ENCODE measurements at places on chromosomes 7 and 10. TPM values are rescaled to one million over a fixed set of nuclear protein-coding genes. Genes with fewer than 3 reads are reported as not detected.

DNA sequence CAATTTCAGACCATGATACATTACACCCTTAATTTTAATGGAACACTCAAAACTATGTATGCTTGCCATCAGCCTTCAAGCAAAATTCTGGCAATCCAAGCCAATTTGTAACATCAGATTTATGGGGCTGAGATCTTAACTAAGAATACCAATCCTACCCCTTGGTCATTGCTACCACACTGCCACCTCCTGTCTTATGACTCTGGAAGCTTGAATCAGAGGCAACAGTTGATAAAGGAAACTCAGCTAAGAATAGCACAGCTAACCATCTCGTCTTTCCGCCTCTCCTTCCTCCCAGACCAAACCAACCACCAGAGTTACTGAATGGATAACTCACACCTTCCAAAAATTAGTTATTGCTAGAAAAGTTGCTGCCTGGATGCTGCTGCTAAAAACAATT is 7.4 kb downstream of the IGF2BP3 start:
- DNase-seq, result no peak

GRCh38 chr10:29643771-29644501 is 9.2 kb upstream of the SVIL start:
- no peak for DNase-seq

Gene CYP2C8
- 12.4 TPM for polyA plus RNA-seq

Gene AS3MT
- 21.8 TPM for polyA plus RNA-seq

Gene FZD8
- 10.5 TPM for polyA plus RNA-seq

DNA sequence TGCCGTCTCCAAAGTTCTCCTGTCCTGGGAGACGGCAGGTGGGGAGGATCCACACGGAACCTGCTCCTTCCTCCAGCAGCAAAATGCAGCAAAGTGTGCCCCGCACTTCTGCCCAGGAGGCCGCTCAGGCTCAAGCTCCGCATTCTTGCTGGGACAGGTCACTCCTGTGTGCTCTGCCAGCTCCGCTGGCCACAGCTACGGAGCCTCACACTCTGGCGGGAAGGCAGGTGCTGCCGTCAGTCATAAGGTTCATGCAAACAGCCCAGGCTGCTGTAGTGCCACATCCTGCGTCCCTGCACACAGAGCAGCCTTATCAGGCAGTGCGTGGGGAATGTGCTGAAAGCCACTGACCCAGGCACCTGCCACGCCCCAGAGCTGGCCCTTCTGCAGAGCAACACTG is 22.4 kb downstream of the ADGRA1 start:
- DNase-seq, result no peak

DNA sequence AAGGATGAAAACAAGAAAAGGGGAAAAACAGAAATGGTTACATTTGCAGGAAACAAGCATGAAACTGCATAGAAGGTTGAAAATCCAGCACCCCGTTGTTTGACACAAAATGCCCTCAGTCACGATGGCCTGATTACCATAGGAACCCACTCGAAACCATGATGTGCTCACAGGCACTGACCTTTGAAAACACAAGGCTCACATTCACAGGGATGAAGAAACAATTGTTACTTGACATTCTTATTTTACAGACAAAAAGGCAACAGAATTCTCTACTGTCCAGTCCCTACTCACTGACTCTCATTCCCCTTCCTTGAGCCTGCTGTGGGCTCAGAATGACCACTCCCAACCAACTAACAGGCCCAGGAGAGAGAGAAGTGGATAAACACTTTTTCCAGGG is 131.4 kb upstream of the PDLIM1 start:
- no peak for DNase-seq

GRCh38 chr7:31885171-31885570 is 185.0 kb downstream of the PDE1C start:
- DNase-seq, result no peak
